Spleen (tissue), 13 donors: ENCODE measurements at places on chromosomes 7 and 10. TPM values are rescaled to one million over a fixed set of nuclear protein-coding genes. Genes with fewer than 3 reads are reported as not detected.

The KCNH2 gene
- total RNA-seq: 4.4 TPM

The MMD2 gene
- not detected for total RNA-seq

The STN1 gene
- total RNA-seq: 27.7 TPM

The RNF148 gene
- 0.97 TPM for total RNA-seq

The CCDC136 gene
- total RNA-seq: 5.0 TPM

The DNAH11 gene
- 1.8 TPM for total RNA-seq

The TMEM270 gene
- not detected for total RNA-seq

The CALCR gene
- total RNA-seq: not detected

The RBM17 gene
- total RNA-seq: 109 TPM

The ANKRD2 gene
- total RNA-seq: not detected

The FXYD4 gene
- total RNA-seq: not detected

The SLC13A4 gene
- not detected for total RNA-seq

The DKK1 gene
- 1.4 TPM for total RNA-seq

The MYO1G gene
- total RNA-seq: 57.1 TPM

The GDF2 gene
- total RNA-seq: not detected

The DLG5 gene
- total RNA-seq: 6.7 TPM

The HOGA1 gene
- not detected for total RNA-seq

The PRTFDC1 gene
- 3.0 TPM for total RNA-seq

The EBF3 gene
- not detected for total RNA-seq

The PNLIPRP1 gene
- total RNA-seq: not detected

The DDX21 gene
- 70.0 TPM for total RNA-seq

The NEUROG3 gene
- not detected for total RNA-seq

The CHST15 gene
- 107 TPM for total RNA-seq

The PDIA4 gene
- 160 TPM for total RNA-seq

The COL1A2 gene
- total RNA-seq: 228 TPM

The NEUROD6 gene
- not detected for total RNA-seq

The SNX10 gene
- total RNA-seq: 38.9 TPM

The SEMA4G gene
- total RNA-seq: 1.1 TPM

The GPR26 gene
- total RNA-seq: not detected

The HOXA9 gene
- 1.4 TPM for total RNA-seq

The CNTNAP2 gene
- 2.0 TPM for total RNA-seq
